ENCODE measurements at places on chromosomes 1 and 21.

GRCh38 chr1:2228694-2229036 lies 546 bp downstream of the SKI start:
- no peak for DNase-seq

GRCh38 chr1:182622901-182623528 lies 18.8 kb upstream of the RGS16 start:
- no peak for DNase-seq

- DNase-seq: no peak
Measured at GRCh38 chr21:45294509-45295291, 7.0 kb upstream of the POFUT2 start.

GRCh38 chr21:42514883-42515228 lies 1.2 kb downstream of the SLC37A1 start:
- no peak for DNase-seq

- DNase-seq: no peak
Measured at GRCh38 chr1:59316497-59317128, 19.7 kb downstream of the FGGY start.

DNA sequence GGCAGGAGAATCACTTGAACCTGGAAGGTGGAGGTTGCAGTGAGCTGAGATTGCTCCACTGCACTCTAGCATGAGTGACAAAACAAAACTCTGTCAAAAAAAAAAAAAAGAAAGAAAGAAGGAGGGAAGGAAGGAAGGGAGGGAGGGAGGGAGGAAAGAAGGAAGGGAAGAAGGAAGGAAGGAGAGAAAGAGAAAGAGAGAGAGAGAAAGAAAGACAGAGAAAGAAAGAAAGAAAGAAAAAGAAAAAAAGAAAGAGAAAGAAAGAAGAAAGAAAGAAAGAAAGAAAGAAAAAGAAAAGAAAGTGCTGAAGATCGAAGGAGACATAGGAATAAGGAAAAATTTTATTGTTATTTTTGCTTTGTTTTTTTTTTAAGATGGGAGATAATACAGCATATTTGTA lies 166.7 kb downstream of the SLC44A5 start:
- DNase-seq: no peak

DNA sequence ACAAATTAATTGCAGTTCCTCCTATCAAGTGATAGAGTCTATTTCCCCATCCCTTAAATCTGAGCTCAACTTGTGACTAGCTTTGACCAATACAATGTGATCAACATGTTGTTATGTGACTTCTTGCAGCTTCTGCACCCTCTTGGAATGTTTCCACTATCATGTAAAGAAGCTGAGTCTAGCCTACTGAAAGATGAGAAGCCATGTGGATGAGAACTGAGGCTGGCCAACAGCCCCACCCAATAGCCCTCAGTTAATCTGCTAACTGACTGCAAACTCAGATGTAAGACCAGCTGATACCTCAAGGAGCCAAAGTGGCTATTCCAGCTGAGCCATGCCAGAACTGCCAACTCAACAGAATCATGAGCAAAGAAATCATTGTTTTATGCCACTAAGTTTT lies 44.0 kb downstream of the LYST start:
- DNase-seq: no peak

GRCh38 chr1:4010284-4010683 lies 110.2 kb upstream of the C1orf174 start:
- DNase-seq: no peak

GRCh38 chr1:9912264-9912936 lies 2.3 kb upstream of the CTNNBIP1 start:
- no peak for DNase-seq

DNA sequence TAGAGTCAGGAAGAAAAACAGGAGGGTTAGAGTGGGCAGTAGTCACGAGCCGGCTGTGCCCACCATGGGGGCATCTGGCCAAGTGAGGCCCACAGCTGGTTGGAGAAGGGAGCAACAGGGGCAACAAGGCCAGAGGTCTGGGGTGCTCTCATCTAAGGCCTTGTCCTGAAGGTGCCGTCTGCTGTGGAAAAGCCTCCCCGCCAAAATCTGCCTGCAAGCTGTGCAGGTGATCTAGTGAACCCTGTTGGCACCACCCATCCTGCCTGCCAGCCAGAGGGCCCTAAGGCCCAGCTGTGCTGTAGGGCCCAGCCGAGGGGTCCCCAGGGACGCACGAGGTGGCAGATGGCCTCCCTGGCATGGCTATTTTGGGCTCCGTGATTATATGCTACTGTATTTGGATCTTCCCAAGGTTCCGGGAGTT lies 51.3 kb downstream of the LGR6 start:
- DNase-seq: no peak

DNA sequence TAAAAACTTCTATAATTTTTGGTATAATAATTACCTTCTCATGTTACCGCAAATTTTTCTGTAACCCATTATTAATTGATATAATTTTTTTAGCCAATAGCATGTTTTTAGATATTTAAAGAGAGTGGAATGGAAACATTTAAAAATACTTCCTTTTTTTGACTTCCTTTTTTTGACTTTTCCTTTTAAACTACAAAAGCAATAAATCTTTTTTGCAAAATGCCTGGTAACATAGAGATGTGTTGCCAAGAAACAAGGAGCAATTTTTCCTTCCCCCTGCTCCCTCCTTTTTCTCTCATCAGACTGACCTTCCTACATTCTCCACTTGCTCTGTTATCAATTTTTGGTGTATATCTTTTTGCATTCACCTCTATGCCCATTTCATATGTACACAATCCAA lies 666.2 kb downstream of the ADGRL2 start:
- no peak for DNase-seq

- no peak for DNase-seq
Measured at GRCh38 chr1:61851235-61851634, 109.0 kb downstream of the PATJ start.

DNA sequence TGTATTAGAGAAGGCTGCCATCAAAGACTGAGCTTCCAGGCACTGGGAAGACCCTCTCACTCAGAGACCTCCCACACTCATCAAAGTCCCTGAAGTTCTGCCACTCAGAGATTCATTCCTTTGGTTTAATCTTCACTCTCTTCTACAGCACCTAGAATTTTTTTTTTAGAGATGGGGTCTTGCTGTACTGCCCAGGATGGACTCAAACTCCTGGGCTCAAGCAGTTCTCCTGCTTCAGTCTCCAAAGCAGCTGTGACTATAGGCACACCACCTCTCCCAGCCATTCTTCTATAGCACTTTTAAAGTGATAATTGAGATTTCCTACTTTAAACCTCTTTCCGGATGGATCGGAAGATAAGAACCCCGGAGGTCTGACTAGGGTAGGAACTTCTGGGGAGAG lies 3.7 kb upstream of the HP1BP3 start:
- DNase-seq: no peak

- DNase-seq: no peak
Measured at GRCh38 chr1:156064615-156065014, 3.7 kb downstream of the RAB25 start.

GRCh38 chr1:165897326-165898303 lies 70.2 kb downstream of the UCK2 start:
- no peak for DNase-seq

- DNase-seq: no peak
Measured at GRCh38 chr21:42735061-42735460, 81.6 kb downstream of the PDE9A start.

- DNase-seq: no peak
Measured at GRCh38 chr1:118984086-118984721, 3.9 kb downstream of the TBX15 start.

- no peak for DNase-seq
Measured at GRCh38 chr1:209616366-209617046, 33.0 kb downstream of the CAMK1G start.

DNA sequence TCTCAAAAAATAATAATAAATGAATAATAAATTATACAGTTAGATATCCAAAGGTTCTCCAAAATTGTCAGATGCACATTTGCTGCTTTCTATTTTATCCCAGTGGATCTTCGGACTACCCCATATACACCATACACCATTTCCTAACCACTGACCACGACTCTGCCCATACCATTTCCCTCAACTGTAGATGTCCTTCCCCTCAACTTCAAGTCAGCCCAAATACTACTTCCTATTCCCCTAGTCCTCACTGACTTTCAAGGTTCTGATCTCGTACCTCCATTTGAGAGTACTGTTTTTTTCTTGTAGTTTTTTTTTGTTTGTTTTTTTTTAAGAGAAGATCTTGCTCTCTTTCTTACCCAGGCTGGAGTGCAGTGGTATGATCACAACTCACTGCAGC lies 19.6 kb downstream of the EIF4G3 start:
- no peak for DNase-seq

- DNase-seq: no peak
Measured at GRCh38 chr1:109621379-109622136, 1.9 kb downstream of the AMPD2 start.

DNA sequence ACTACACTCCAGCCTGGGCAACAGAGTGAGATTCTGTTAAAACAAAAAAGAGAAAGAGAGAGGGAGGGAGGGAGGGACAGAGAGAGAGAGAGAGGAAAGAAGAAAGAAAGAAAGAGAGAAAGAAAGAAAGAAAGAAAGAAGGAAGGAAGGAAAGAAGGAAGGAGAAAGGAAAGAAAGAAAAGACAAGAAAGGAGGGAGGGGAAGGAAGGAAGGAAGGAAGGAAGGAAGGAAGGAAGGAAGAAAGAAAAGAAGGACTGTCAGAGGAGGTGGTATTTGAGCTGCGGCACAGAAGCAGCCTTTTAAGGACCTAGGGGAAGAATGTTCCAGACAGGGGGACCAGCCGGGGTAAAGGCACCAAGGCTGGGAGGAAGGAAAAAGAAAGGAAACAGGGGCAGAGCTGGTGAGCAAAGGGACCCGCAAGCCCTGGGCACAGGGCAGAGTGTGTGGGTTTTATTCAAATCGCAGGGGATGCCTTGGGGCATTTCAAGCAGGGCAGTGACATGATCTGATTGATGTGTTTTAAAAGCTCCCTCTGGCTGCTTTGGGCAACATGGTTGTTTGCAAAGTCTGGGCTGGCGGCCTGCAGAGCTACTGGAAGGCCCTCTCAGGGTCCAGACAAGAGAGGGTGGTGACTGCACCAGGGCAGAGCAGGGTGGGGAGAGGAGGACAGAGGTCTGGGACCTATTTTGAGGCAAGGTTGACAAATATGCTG lies 176.9 kb upstream of the VAMP3 start:
- no peak for DNase-seq

DNA sequence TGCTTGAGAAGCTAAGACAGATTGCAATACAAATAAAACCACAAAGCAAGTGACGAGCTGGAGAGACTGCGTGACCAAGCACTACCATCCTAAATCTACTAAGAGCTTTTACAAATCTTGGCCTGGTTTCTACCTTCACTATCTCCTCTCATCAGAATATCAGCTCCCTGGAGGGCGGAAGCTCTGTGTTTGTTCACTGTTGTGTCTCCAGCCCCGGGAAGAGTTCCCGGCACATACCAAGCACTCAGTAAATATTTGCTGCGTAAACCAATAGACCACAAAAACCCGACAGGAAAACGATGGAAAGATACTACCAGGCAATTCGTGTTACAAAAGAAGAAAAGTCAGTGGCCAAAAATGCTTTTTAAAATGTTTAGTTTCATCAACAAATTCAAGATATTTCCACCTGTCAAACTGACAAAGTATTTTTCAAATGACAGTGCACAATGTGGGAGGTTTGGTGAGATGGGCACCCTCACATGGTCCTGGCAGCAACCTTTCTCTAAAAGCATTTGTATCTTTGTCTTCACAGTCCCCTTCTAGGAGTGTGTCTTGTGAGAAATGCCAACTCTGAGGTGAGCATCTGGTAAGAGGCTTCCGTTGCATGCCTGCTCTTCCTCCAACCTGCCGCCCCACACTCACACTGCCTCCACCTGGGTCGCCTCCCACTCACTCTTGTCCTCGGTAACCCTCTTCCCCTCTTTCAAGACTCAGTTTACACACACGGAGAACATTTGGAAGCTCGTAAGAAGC lies 34.7 kb downstream of the SLC1A7 start:
- no peak for DNase-seq

DNA sequence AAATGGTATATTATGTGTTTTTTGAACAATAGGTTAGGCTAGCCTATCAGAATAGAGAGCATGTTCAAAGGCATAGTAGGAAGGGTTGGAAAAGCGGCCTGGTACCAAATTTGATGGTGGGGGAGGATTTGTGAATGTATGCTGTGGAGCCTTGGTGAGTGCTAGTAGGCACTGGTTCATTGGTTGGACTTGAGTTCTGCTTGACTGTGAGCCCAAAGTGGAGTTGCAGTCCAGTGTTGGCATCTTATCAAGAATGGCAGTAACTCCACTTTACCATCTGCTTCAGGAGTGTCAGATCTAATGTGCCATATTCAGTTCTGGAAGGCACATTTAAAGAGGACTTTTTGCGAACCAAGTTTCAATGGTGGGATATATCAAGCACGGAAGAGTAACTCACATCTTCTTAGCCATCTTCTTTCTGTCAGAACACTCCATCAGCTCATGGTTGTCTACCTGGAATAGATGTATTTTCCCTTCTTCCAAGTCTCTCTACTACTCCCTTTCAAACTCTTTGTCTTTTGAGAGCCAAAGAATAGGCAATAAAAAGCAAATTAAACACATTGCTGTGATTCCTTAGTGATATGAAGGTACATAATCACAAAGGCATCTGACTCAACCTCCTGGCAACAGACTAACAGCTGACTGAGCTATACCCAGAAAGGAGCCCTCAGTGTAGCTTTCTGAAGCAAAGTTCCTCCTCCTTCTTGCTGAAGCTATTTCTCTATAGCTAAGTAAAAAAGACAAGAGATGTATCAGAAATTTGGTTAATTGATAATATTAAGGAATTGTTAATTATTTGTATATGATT lies 21.7 kb downstream of the LRRC8B start:
- no peak for DNase-seq

- DNase-seq: no peak
Measured at GRCh38 chr1:24871306-24871901, 58.7 kb downstream of the RUNX3 start.

DNA sequence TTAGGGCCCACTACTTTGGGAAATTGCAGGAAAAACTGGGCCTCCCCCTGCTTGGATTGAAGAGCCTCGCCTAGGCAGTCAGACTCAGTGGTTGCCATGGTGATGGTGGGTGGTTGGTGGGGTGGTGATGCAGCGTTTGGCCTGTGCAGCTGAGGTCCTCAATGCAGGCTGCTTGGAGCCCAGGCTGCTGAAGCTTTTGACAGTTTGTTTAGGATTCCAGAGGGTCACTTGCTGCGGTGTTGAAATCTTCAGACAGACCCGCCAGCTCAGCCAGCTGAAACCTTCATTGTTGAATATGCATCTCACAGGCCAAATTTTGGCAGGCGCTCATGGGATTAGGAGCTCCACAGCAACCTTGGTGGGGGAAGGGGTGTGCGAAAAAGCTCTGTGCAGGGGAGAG lies 67.9 kb downstream of the CACNA1E start:
- no peak for DNase-seq

- no peak for DNase-seq
Measured at GRCh38 chr1:213131851-213132655, 81.0 kb downstream of the RPS6KC1 start.

- DNase-seq: no peak
Measured at GRCh38 chr1:164058198-164058597, 500.8 kb upstream of the PBX1 start.

Measured in T-helper 22 cell (primary cell).